ENCODE measurements at places on chromosomes 7 and 10.

- DNase-seq: no peak
Observed at GRCh38 chr7:45689797-45690761, 115.9 kb downstream of the ADCY1 start.

DNA sequence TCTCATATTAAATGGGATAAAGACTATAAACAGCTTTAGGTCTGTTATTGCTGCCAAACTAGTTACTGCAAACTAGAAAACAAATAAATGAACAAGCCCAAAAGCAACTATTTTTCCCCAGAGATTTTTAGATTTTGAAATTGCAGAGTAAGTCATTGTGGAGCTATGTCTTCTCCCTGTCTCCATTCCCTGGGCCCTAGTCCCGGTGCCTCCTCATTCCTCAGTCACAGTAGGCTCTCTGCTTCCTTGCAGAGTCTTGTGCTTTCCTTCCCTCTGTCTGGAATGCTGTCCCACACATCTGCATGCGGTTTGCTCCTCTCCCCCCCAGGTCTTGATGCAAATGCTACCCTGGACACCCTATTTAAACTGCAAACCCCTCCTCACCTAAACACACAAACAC, 4.0 kb downstream of the PNLIPRP3 start:
- DNase-seq: no peak

GRCh38 chr7:143280566-143280965, 4.2 kb upstream of the TMEM139 start:
- no peak for DNase-seq

DNA sequence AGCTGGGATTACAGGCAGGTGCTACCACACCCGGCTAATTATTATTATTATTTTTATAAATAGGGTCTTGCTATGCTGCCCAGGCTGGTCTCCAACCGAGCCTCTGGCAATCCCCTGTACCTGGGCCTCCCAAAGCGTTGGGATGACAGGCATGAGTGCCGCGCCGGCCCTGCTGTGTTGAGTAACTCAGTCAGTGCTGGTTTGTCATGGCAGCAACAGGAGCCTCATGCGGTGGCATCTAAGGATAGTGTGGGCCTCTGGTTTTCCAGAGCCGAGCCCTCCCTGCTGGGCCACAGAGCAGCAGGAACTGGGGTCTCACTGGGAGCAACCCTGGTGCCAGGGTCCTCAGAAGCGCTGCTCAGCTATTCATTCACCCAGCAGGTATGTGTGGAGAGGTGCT, 244.7 kb downstream of the ELFN1 start:
- no peak for DNase-seq

- no peak for DNase-seq
Observed at GRCh38 chr7:96085953-96086352, 235.9 kb downstream of the SLC25A13 start.

DNA sequence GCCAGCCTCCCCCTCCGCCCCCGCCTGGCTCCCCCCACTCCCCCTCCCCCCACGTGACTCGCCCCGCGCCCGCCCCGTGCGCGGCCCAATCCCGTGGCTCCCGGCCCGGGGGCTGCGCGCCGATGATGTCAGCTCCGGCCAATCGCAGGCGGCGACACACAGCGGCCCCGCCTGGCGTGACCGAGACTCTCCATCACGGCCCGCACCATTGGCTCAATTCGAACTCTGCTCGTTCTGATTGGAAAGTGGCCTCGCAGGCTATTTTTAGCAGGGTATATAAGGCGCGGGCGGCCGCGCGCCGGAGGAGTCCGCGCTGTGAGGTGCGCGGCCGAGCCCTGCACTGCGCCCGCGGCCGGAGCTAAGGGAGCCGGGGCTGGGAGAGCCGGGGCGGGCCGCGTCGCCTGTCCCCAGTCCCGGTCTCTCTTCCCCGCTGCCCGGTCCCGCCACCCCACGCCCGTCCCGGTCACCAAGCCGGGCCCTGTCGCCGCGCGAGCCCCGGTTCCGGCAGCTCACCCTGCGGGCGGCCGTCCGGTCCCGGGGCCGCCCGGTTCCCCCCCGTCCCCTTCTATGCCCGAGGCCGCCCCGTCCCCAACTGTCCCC, 342 bp upstream of the KLF6 start:
- peak; percentile 94 for DNase-seq

DNA sequence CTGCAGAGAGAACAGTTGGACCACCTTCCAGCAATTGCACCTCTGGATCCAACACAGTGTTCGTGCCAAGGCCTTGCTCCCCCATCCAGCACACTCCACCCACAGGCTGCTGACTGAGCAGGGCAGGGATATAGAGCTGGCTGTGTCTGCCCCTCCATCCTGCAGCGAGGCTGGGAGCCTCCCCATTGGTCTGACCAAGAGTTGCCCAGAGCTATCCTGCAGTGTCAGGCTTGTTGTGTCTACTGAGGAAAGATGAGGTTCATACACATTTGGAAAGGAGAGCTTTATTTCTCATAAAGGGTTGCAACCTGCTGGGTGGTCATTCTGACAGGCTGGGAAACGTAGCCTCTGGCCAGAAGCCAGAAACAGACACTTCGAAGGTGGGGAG, 27.1 kb downstream of the PRF1 start:
- peak; percentile 5 for DNase-seq

- DNase-seq: peak; percentile 34
Observed at GRCh38 chr7:78279032-78279431, 480.5 kb downstream of the PHTF2 start.

- peak; percentile 86 for DNase-seq
Observed at GRCh38 chr7:135512135-135512887, 2.4 kb upstream of the CNOT4 start.

DNA sequence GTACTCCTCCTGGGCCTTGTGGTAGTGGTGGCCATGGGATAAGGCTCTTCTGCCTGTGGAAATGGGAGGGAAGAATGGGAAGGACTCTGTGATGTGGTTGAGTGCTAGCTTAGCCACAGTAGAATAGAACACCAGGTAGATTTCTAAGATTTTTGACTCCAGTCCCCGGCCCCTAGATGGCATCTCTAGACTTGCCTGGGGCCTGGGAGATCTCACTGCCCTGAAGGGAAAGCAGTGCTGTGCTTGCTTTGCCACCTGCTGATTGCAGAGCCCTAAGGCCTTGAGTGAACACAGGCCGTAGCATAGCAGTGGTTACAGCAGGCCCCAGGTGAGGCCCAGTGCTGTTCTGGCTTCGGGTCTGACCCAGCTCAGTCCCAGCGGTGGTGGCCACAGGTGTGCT, 252.0 kb downstream of the TCF7L2 start:
- no peak for DNase-seq

DNA sequence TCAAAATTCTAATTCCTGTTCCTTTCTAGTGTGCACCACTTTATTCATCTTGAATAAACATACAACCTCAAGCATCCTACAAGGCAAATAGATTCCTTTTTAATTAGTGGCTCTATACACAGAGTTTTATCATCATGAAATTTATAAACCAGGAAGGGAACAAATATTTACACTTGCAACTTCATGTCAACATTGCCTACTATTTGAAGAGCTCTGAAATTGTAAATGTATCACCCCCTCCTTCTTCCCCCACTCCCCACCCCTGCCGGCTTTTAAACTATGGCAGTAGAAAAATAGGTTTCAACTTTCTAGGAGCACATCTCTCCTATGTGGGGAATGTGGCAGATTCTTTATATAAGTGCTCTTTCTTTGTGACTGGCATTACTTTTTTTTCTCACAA, 49.6 kb downstream of the KAT6B start:
- DNase-seq: no peak

- DNase-seq: no peak
Observed at GRCh38 chr7:32935558-32935957, 21.7 kb upstream of the FKBP9 start.

- DNase-seq: no peak
Observed at GRCh38 chr10:77699080-77699645, 61.6 kb upstream of the KCNMA1 start.
